ENCODE measurements at places on chromosomes 5 and 9.

- no peak overlapping the region for H3K27ac ChIP-seq
- no peaks in the 10 kb centered on the region for H3K4me1 ChIP-seq
- no peak overlapping the region for H3K4me3 ChIP-seq
- H3K36me3 ChIP-seq = no peaks in the 10 kb centered on the region
Measured at GRCh38 chr9:137487454-137488326, 28.6 kb upstream of the NSMF start.

- no peak overlapping the region for H3K27ac ChIP-seq
- no peaks in the 10 kb centered on the region for H3K4me1 ChIP-seq
- H3K27me3 ChIP-seq = no peaks in the 10 kb centered on the region
- no peak overlapping the region for H3K4me3 ChIP-seq
Measured at GRCh38 chr9:78958892-78959291, 612.9 kb upstream of the TLE4 start.

DNA sequence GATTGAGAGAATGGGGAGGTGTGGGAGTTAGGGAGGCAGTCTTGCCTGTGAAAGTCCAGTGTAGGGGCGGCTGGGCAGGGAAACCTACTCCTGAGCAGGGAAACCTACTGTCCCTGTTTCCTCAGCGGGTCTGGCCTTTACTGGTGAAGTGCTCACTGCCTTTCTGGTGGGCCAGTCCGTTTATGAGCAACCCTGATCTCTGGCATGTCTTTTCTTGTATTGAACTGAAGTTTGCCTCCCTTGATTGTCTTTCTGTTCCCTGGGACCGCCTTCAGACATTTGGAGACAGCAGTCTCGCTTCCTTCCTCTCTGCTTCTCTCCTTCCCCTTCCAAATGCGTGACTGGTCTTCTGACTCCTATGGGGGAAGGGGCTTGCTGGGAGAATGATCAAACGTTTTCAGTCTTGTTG, 2.9 kb downstream of the SNX18 start:
- peaks cover 9% of the 10 kb centered on the region for H3K27me3 ChIP-seq
- no peak overlapping the region for H3K27ac ChIP-seq
- no peaks in the 10 kb centered on the region for H3K36me3 ChIP-seq
- H3K4me1 ChIP-seq = peaks cover 45% of the 10 kb centered on the region
- peak overlapping the region; percentile 88 for H3K4me3 ChIP-seq
- no peak for DNase-seq

- no peaks in the 10 kb centered on the region for H3K4me1 ChIP-seq
- H3K27me3 ChIP-seq = no peaks in the 10 kb centered on the region
- H3K4me3 ChIP-seq = no peak overlapping the region
- no peak overlapping the region for H3K27ac ChIP-seq
Measured at GRCh38 chr5:3801967-3802366, 206.3 kb downstream of the IRX1 start.

GRCh38 chr5:159027504-159027903, 72.2 kb downstream of the EBF1 start:
- H3K27ac ChIP-seq = no peak overlapping the region
- no peaks in the 10 kb centered on the region for H3K36me3 ChIP-seq
- DNase-seq = no peak
- peaks cover 48% of the 10 kb centered on the region for H3K4me1 ChIP-seq
- no peak overlapping the region for H3K4me3 ChIP-seq

GRCh38 chr9:33161011-33161588, 6.0 kb downstream of the B4GALT1 start:
- H3K27me3 ChIP-seq = peaks cover 23% of the 10 kb centered on the region
- H3K36me3 ChIP-seq = no peaks in the 10 kb centered on the region
- H3K27ac ChIP-seq = no peak overlapping the region
- H3K4me3 ChIP-seq = no peak overlapping the region
- DNase-seq = peak; percentile 19
- peaks cover 36% of the 10 kb centered on the region for H3K4me1 ChIP-seq

- no peaks in the 10 kb centered on the region for H3K27me3 ChIP-seq
- peaks cover 7% of the 10 kb centered on the region for H3K36me3 ChIP-seq
- H3K27ac ChIP-seq = no peak overlapping the region
- no peak overlapping the region for H3K4me3 ChIP-seq
- H3K4me1 ChIP-seq = peaks cover 8% of the 10 kb centered on the region
Measured at GRCh38 chr5:79285285-79285684, 49.4 kb downstream of the JMY start.

- H3K36me3 ChIP-seq = no peaks in the 10 kb centered on the region
- H3K4me1 ChIP-seq = peaks cover 7% of the 10 kb centered on the region
- DNase-seq = no peak
- no peak overlapping the region for H3K4me3 ChIP-seq
- no peak overlapping the region for H3K27ac ChIP-seq
Measured at GRCh38 chr9:79371948-79372555, 199.7 kb upstream of the TLE4 start.

GRCh38 chr5:107359033-107359915, 311.5 kb downstream of the EFNA5 start:
- H3K27ac ChIP-seq = no peak overlapping the region
- DNase-seq = no peak
- no peaks in the 10 kb centered on the region for H3K36me3 ChIP-seq

- H3K27me3 ChIP-seq = peaks cover 53% of the 10 kb centered on the region
- H3K27ac ChIP-seq = no peak overlapping the region
- no peaks in the 10 kb centered on the region for H3K36me3 ChIP-seq
- no peak overlapping the region for H3K4me3 ChIP-seq
- H3K4me1 ChIP-seq = peaks cover 18% of the 10 kb centered on the region
Measured at GRCh38 chr5:150163547-150164059, 3.0 kb upstream of the CDX1 start.

DNA sequence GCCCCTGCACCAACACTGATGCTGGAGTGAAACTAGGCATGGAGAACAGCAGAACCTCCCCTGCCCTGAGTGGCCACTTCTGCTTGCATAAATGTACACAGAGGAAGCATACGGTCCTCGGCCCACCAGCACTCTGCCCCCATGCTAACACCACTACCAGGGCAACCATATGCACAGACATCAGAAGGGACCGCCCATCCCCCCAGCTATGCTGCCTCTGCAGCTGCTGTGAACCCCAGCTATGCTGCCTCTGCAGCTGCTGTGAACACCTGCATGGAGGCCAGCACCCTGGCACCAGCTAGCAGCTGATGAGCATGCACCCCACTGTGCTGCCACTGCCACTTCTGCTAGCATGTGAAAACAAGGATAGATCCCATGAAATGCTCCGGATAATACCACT, 250.3 kb downstream of the TUSC1 start:
- no peaks in the 10 kb centered on the region for H3K36me3 ChIP-seq
- no peaks in the 10 kb centered on the region for H3K27me3 ChIP-seq
- H3K27ac ChIP-seq = no peak overlapping the region
- no peak for DNase-seq

DNA sequence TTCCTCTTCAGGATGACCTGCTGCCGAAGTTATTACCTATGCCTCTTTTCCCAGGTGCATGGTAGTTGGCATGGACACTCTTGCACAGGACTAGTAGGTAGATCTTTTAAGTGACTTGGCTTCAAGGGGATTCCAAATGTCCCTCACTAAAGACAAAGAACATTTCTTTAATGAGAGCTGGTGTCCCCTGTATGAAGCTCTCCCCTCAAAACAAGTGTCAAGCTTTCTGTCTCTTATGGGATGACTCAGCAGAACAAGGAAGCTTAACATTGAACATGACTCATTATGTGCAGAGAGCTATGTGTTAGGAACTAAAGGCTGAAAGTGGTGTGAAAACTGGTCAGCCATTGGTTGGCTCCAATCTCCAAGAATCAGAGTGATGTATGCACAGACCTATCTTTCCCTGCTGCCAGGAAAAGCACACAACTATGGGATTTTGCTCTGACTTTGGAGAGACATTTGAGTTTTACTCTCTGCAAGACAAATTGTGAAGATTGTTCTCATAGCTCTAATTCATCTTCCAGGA, 120.5 kb downstream of the PRDM6 start:
- H3K4me3 ChIP-seq = no peak overlapping the region
- no peak for DNase-seq
- no peaks in the 10 kb centered on the region for H3K27me3 ChIP-seq
- H3K27ac ChIP-seq = no peak overlapping the region

GRCh38 chr9:120480707-120481106, 99.3 kb downstream of the CDK5RAP2 start:
- no peak overlapping the region for H3K27ac ChIP-seq
- H3K4me1 ChIP-seq = no peaks in the 10 kb centered on the region
- H3K27me3 ChIP-seq = no peaks in the 10 kb centered on the region
- H3K36me3 ChIP-seq = no peaks in the 10 kb centered on the region

GRCh38 chr5:8727396-8727795, 818.5 kb downstream of the SEMA5A start:
- no peaks in the 10 kb centered on the region for H3K4me1 ChIP-seq
- H3K27me3 ChIP-seq = no peaks in the 10 kb centered on the region
- no peak overlapping the region for H3K27ac ChIP-seq
- H3K36me3 ChIP-seq = no peaks in the 10 kb centered on the region
- no peak for DNase-seq

DNA sequence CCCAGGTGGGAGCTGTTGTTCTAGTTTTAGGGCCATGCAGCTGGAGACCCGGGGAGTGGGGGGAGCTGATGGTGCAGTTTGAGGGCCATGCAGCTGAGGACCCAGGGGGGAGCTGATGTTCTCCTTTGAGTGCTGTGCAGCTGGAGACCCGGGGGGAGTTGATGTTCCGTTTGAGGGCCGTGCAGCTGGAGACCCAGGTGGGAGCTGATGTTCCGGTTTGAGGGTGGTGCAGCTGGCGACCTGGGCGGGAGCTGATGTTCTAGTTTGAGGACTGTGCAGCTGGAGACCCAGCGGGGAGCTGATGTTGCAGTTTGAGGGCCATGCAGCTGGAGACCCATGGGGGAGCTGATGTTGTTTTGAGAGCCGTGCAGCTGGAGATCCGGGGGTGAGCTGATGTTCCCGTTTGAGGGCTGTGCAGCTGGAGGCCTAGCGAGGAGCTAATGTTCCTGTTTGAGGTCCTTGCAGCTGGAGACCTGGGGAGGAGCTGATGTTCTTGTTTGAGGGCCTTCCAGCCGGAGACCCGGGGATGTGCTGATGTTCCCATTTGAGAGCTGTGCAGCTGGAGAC, 14.6 kb downstream of the PDCD6 start:
- DNase-seq = no peak
- H3K4me3 ChIP-seq = no peak overlapping the region
- H3K27ac ChIP-seq = no peak overlapping the region
- H3K4me1 ChIP-seq = no peaks in the 10 kb centered on the region

- no peak overlapping the region for H3K27ac ChIP-seq
- no peak overlapping the region for H3K4me3 ChIP-seq
- H3K36me3 ChIP-seq = peaks cover 21% of the 10 kb centered on the region
- DNase-seq = peak; percentile 61
- H3K4me1 ChIP-seq = no peaks in the 10 kb centered on the region
Measured at GRCh38 chr5:10424124-10424731, 17.5 kb upstream of the ROPN1L start.

- no peaks in the 10 kb centered on the region for H3K4me1 ChIP-seq
- no peak overlapping the region for H3K4me3 ChIP-seq
- no peaks in the 10 kb centered on the region for H3K36me3 ChIP-seq
- no peak for DNase-seq
- H3K27me3 ChIP-seq = no peaks in the 10 kb centered on the region
Measured at GRCh38 chr5:55585206-55585610, 50.4 kb upstream of the PLPP1 start.

- DNase-seq = no peak
- H3K36me3 ChIP-seq = no peaks in the 10 kb centered on the region
- no peak overlapping the region for H3K4me3 ChIP-seq
- no peaks in the 10 kb centered on the region for H3K4me1 ChIP-seq
- no peaks in the 10 kb centered on the region for H3K27me3 ChIP-seq
Measured at GRCh38 chr5:68995845-68996545, 97.8 kb upstream of the SLC30A5 start.

DNA sequence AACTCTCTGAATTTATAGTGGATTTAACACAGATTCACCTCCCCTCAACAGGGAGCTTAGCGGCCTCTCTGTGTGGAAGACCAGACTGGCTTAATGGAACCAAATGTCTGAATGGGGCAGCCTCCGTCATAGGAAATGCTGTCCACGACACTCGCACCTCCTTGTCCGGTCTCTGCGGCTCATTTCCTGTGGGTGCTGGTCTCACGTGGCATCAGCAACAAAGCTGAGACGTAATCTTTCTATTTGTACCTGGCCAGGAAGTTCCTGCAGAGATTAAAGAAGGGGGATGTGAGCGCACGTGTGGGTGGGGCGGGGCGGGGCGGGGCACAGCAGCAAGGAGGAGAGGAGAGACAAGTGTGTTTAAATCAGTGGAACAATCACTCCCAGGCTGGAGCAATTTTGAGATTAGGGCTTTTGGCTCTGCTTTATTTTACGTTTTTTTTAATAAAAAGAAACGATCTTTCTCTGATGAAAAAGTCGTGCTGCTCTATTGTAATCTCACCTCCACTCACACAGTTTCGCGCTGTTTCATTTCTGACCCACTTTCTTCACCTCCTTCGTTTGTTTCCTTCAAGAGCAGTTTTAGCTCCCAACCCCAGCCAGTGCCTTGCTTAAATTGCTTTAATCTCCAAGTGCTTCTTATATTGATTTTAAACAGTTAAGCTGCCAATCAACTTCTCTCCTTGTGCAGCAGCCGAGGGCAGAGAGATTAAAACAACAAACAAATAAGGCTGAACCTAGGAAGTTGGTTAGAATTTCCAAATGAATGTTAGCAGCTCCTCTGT, 132.2 kb upstream of the ASTN2 start:
- H3K4me3 ChIP-seq = peak overlapping the region; percentile 26
- DNase-seq = no peak
- H3K4me1 ChIP-seq = peaks cover 15% of the 10 kb centered on the region
- no peaks in the 10 kb centered on the region for H3K36me3 ChIP-seq
- no peaks in the 10 kb centered on the region for H3K27me3 ChIP-seq

GRCh38 chr5:112186401-112186990, 232.6 kb downstream of the EPB41L4A start:
- H3K27ac ChIP-seq = no peak overlapping the region
- no peaks in the 10 kb centered on the region for H3K27me3 ChIP-seq
- DNase-seq = peak; percentile 55
- no peak overlapping the region for H3K4me3 ChIP-seq
- peaks cover 17% of the 10 kb centered on the region for H3K4me1 ChIP-seq
- no peaks in the 10 kb centered on the region for H3K36me3 ChIP-seq

GRCh38 chr9:5908918-5909317, 18.2 kb downstream of the MLANA start:
- H3K4me3 ChIP-seq = no peak overlapping the region
- H3K4me1 ChIP-seq = no peaks in the 10 kb centered on the region
- no peaks in the 10 kb centered on the region for H3K27me3 ChIP-seq
- DNase-seq = no peak
